ENCODE measurements at places on chromosomes 7 and 10.

DNA sequence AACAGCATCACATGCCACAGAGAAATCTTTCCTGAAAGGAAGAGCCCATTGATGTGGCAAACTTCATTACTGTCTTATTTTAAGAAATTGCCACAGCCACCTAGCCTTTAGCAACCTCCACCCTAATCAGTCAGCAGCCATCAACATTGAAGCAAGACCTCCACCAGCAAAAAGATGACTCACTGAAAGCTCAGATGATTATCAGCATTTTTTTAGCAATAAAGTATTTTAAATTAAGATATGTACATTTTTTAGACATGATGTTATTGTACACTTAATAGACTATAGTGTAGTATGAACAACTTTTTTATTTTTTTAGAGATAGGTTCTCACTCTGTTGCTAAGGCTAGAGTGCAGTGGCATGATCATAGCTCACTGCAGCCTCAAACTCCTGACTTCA lies 14.8 kb downstream of the STEAP1B start:
- no peak for DNase-seq

- DNase-seq: no peak
These were observed 249.7 kb downstream of the DNAJB6 start for GRCh38 chr7:157586426-157586955.

GRCh38 chr7:954330-955238 lies at the start of gene ADAP1:
ADAP1 (minus strand) TSS chr7:954680; CDS start chr7:954477, 203 bp downstream.
- DNase-seq: no peak

DNA sequence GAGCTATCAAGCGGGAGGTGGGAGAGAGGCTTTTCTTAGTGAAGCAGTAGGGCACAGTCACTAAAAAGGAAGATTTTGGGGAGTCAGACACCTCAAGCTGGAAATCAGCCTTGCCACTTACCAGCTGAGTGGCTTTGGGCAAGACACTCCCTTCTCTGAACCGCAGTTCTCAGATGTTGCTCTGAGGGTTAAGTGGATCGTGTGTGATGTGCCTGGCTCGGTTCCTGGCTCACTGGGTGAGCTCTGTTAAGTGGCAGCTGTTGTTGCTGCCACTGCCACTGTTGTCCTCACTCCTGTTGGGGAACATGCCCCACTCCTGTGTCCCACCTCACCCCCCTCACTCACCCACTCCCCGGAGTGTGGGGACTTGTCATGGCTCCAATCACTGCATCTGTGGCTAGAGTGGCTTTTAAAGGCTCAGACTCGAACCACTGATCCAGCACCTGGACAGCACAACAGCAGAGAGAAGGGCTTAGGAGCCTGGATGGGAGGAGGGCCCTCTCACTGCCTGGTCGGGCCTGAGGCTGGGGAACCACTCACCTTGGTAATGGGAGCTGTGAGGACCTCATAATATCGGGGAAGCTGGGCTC lies 20.0 kb downstream of the PYROXD2 start:
- DNase-seq: no peak

GRCh38 chr10:97226398-97226797 lies 40.6 kb upstream of the SLIT1 start:
- DNase-seq: no peak

GRCh38 chr10:14032406-14032998 lies 298.2 kb downstream of the FRMD4A start:
- no peak for DNase-seq

- no peak for DNase-seq
These were observed 9.8 kb downstream of the RHBDD2 start for GRCh38 chr7:75888464-75889222.

DNA sequence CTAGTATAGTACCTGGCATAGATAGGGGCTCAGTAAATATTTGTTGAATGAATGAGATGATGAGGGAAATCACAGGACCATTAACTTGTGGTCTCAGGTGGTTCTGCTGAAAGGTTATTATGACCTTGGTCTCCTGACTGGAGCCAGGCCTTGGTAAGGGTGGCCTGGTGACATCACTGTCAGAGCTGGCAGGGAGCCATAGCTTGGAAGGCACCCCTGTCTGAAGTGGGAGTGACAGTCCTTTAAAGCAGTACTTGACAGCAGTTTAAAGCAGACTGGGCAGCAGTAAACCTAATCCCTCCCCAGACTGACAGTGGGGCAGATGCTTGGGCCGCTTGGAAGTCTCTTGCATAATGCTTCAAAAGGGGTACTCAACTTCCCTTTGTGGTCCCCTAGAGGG lies 13.4 kb downstream of the DPCD start:
- no peak for DNase-seq

DNA sequence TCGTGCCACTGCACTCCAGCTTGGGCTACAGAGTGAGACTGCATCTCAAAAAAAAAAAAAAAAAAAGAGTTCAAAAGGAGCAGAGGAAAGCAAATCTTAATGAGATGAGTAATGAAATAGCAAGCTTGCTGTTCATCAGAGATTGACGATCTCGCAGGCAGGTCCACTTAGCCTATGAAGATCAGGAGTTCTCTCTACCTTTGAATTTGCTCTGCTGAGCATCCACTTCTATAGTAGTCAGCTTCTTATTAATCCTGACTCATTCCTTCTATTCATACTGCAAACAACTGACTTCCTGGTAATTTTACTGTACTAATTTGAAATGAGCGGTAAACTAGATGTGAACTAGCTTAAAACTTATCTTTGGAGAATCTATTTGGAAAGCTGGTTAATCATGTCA lies 1014.6 kb downstream of the GATA3 start:
- no peak for DNase-seq

DNA sequence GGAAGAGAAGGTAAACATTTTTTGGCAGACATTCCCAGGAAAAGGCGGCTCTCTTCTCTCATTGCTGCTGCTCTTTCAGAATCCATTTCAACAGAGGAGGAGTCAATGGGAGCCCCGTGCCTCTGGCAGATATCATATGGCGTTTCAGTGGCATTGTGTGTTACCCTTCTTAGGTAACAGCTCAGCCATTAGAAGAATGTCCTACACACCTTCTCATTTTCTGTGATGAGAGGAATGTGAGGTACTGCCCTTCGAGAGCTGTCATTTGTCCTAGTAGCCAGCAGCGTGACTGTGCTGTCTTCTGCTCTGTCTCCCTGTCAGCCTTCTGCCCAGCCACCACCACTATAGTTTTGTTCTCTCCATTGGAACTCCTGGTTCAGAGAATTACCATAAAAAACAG lies 102.4 kb downstream of the EGFR start:
- DNase-seq: no peak

GRCh38 chr10:120514035-120514620 lies 57.1 kb downstream of the PLPP4 start:
- DNase-seq: no peak

GRCh38 chr10:78464856-78465267 lies 431.2 kb downstream of the RPS24 start:
- no peak for DNase-seq

GRCh38 chr7:17989546-17989945 lies 38.1 kb downstream of the PRPS1L1 start:
- DNase-seq: no peak

DNA sequence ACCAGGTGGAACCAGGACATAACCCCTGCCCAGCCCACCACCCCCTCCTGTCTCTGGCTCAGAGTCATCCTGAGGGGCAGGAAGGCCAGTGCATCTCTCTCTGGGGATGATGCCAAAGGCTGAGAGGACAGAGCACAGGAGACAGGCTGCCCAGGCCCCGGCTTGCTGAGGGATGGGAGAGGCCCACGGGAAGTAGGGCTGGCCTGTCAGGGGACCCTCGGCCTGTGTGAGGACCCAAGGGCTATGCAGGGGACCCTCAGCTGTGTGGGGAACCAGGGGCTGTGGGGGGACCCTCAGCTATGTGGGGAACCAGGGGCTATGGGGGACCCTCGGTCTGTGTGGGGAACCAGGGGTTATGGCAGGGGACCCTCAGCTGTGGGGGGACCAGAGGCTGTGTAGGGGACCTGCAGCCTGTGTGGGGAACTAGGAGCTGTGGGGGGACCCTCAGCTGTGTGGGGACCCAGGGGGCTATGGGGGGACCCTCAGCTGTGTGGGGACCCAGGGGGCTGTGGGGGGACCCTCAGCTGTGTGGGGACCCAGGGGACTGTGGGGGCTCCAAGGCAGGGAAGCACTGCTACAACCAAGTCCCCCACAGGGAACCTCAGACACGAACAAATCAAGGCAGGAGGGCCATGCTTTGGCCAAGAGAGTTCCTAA lies 27.7 kb downstream of the EBF3 start:
- DNase-seq: no peak

GRCh38 chr10:131174651-131175540 lies 136.6 kb downstream of the TCERG1L start:
- no peak for DNase-seq

- no peak for DNase-seq
These were observed 237.9 kb upstream of the MYO3A start for GRCh38 chr10:25696013-25696708.

DNA sequence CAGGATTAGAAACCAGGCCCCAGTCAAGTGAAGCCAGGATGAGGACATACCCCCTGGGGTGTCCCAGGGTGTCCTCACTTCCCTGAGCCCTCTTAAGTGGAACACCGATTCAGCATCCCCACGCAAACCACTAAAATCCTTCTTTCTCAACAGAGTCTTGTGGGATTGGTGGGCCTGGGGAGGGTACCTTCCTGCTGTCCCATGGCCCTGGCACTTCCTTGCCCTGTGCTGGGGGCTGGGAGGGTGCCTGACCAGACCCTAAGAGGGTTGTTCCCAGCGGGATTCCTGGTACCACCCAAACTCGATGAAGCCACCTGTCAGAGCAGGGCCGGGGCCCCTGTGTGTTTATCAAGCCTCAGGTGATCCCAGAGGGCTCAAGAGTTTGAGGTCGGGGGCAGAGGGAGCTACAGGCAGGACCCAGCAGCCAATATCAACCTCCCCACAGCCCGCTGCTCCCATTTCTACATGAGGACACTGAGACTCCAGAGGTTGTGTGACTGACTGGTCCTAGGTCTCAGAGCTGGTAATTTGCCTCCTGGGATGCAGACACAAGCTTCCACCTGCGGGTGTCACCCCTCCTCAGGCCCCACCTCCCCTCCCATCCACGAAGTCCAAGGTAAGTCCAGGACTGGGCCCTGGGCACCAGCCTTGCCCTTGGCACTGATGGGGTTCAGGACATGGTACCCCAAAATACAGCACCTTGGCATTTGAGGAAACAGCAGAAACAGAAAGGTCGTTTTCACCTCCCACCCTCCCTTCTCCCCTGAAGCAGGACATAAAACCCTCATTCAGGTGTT lies 31.4 kb downstream of the OAT start:
- DNase-seq: no peak

GRCh38 chr7:134778941-134779740 lies at the start of gene CALD1:
CALD1 (plus strand) TSS chr7:134779634; CDS start chr7:134867734, 88,100 bp downstream.
- peak; percentile 46 for DNase-seq

DNA sequence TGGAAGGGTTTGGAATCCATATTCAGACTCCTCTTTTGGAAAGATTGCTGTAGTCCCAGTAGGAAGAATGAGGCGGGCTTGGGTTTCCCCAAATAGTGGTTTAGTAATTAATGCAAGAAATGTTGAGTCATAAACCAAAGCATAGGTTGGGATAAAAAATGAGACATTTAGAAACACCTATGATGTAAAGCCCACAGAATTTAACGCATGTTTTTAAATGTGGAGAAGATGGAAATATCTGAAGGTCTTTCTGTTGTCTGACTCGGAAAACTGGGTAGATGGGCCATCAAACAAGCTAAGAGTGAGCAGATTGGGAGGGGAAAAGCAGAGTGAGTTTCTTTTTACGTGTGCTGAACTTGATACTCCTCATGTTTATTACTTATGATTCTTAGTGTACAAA lies 62.2 kb downstream of the LANCL2 start:
- no peak for DNase-seq

GRCh38 chr10:122864194-122864592 lies 15.2 kb downstream of the FAM24B start:
- no peak for DNase-seq

DNA sequence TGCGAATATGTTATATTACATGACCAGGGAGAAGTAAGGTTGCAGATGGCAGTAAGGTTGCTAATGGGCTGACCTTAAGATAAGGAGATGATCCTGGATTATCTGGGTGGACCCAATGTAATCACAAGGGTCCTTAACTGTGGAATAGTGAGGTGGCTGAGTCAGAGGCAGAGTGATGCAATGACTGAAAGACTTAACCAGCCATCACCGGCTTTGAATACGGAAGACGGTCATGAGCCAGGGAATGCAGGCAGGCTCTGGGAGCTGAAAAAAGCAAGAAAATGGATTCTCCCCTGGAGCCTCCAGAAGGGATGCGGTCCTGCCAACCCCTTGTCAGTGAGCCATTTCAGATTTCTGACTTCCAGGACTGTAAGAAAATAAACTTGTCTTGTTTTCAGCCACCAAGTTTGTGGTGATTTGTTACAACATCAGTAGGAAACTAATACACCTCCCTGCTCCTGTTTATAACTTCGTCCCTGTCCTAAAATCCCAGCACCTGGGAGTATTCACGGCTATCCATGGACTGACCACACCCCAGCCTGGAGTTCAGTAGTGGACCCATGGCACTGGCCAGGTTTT lies 4.6 kb upstream of the C10orf95 start:
- DNase-seq: no peak

- DNase-seq: peak; percentile 33
These were observed 2.1 kb downstream of the MXI1 start for GRCh38 chr10:110209454-110209925.

All from NCI-H446 treated with DMSO at 0.1 percent for 48 hours (cell line).